ENCODE measurements at places on chromosomes 7 and 10. TPM values are rescaled to one million over a fixed set of nuclear protein-coding genes. Genes with fewer than 3 reads are reported as not detected.

CACNA2D1 gene
- 15.0 TPM for total RNA-seq

ZNF25 gene
- 11.3 TPM for total RNA-seq

GRCh38 chr10:116845823-116846222 lies 3.5 kb upstream of the ENO4 start:
- DNase-seq: no peak

DNA sequence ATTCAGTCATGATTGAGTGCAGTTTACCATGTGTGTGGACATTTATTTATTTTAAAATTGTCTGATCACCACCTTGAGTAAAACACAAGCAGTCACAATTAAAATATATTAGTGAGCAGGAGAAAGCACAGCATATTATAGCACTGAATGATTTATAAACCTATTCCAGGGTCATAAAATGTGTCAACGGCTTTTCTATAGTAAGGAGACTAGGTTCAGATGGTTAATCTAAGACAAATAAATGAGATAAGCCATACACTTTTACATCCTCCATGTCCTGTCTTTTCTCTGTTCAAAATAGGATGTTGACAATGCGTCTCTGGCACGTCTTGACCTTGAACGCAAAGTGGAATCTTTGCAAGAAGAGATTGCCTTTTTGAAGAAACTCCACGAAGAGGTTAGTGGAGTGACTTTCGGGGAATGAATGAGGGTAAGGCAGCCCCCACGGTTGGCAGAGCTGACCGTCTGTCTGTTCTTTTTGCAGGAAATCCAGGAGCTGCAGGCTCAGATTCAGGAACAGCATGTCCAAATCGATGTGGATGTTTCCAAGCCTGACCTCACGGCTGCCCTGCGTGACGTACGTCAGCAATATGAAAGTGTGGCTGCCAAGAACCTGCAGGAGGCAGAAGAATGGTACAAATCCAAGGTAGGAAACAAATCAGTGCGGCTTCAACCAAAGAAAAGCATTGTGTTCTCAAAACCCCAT lies 5.4 kb downstream of the VIM start:
- no peak for DNase-seq

- DNase-seq: no peak
Observed at GRCh38 chr10:43120929-43121314, 17.3 kb upstream of the CSGALNACT2 start.

- DNase-seq: no peak
Observed at GRCh38 chr7:148436571-148436970, 154.0 kb upstream of the C7orf33 start.

ANKRD26 gene
- total RNA-seq: 14.6 TPM

- no peak for DNase-seq
Observed at GRCh38 chr10:79445977-79446757, 743 bp upstream of the ZCCHC24 start.

DNA sequence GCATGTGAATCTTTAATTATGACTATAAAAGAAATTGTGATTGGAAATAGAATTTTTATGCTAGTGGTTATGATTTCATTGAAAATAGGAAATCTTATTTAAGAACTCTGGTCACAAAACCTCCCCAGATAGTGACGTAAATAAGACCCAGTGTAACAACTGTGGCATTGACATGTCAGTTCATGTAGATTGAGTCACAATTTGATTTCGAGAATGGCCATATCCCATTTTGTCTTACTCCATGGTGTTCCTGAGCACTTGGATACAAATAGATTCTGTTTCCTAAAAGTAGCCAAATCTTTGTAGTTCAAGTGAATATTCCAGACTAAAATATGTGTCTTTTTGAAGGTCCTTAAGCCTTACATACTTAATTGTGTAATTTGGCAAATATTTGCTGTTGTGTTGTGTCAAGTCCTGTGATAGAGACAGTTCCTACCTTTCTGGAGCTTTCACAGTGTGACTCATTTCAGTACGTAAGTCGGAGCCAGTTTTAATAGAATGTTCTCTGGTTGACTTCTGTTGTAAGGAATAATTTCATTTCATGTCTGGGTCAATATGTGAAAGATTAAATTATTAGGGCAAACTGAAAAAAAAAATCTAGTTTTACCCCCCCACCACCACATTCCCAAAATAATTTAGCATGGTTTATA lies 37.1 kb upstream of the TOMM7 start:
- DNase-seq: no peak

GRCh38 chr7:129072479-129073011 lies 17.6 kb upstream of the TNPO3 start:
- DNase-seq: no peak

- DNase-seq: no peak
Observed at GRCh38 chr10:61978965-61979364, 77.5 kb downstream of the ARID5B start.

GRCh38 chr7:101804088-101804963 lies 13.1 kb upstream of the CUX1 start:
- no peak for DNase-seq
